Upper lobe of right lung (tissue), 1 donor: ENCODE measurements at places on chromosomes 4 and X. TPM values are rescaled to one million over a fixed set of nuclear protein-coding genes. Genes with fewer than 3 reads are reported as not detected.
A peak's percentile ranks its signal among the peaks of the same experiment; 100 is the strongest.

The STARD8 gene
- total RNA-seq: 39.4 TPM

The TEX13B gene
- total RNA-seq: not detected

The TLL1 gene
- total RNA-seq: 9.6 TPM

The TRAM1L1 gene
- 0.96 TPM for total RNA-seq

The CDKL2 gene
- total RNA-seq: 20.6 TPM

The FGF5 gene
- not detected for total RNA-seq

The RPL36A gene
- total RNA-seq: 133 TPM

The CCDC160 gene
- total RNA-seq: not detected

DNA sequence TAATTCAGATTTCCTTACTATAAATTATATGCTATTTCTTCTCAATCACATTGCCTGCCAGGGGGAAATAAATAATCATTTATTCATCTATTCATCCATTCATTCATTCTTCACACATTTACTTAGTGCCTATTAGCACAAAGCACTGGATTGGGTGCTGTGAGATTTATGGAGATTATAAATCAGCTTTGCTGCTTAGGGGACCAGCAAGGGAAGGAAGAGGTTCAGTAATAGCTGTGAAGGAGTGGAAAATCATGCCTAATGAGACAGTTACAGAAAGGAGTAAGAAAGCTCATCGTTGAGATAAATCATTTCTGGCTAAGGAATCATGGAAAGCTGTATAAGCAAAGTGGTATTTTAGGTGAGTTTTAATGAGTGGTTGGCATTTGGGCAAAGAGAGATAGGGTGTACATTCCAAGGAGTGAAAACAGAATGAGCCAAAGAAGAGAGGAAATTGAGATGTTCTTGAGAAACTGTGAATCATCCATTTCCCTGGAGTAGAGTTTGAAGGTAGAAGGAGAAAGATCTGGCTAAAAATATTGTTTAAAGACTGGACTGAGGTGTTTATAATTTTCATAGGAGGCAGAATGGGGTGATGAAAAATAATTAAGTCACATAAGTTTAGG, 9.6 kb downstream of the ARSJ start:
- DNase-seq: no peak

GRCh38 chr4:77821775-77822174, 2.6 kb upstream of the CNOT6L start:
- DNase-seq: no peak

GRCh38 chr4:142556570-142557238, 289.4 kb downstream of the INPP4B start:
- no peak for DNase-seq

DNA sequence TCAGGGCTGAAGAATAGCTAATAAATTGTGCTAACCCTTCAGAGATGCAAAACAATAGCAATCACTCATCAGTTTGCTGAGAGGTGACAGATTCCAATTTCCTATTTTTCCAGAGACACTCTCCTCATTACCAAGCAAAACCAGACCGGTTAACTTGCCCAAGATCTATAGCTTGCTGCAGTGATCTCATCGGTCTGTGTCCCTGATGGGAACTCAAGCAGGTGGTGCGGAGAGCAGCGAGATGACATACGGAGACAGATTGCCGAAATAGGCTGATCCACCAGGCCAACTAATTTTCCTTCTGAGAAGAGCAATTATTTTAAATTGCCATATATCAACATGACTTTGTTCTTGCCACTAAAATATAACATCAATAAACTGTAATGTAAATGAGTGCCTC, 10.5 kb upstream of the DCHS2 start:
- no peak for DNase-seq

DNA sequence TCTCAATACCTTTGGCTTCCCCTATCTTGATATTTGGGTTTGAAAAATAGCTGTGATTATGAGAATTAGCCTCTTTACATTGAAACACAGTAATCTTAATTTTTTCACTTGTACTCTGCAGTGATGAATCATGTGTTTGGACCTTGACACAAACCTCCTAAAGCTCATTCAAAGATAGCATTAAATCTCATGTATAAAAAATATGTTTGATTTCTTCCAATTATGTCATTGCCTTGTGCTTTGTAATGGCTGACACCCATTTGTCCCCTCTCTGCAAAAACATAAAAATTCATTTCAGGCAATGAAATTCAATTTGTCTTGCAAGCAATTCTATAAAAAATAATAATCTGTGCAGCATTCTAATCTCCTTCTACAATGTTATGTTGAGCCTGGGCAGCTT, 422.4 kb upstream of the BOD1L1 start:
- no peak for DNase-seq

GRCh38 chrX:356385-357034, 30.2 kb downstream of the PPP2R3B start:
- DNase-seq: peak; percentile 27

GRCh38 chr4:149933883-149934282, 118.2 kb upstream of the IQCM start:
- no peak for DNase-seq

GRCh38 chr4:77193511-77194102, 36.6 kb downstream of the CCNG2 start:
- peak; percentile 83 for DNase-seq

GRCh38 chrX:28802625-28803024, 215.4 kb downstream of the IL1RAPL1 start:
- DNase-seq: no peak

DNA sequence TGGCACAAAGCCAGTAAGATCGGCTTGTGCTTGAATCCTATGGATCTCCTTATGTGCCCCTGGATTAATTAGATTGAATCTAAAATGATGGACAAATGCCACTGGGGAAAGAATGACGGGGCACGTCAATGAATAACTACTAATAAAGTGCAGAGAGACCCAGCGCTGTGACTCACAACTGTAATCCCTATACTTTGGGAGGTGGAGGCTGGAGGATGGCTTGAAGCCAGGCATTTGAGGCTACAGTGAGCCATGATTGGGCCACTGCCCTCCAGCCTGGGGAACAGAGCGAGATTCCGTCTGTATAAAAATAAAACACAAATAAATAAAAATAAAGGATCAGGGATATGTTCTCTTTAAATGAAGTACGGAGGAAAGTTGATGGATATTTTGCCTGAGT, 179.4 kb downstream of the DCHS2 start:
- no peak for DNase-seq

GRCh38 chr4:185317880-185318279, 77.8 kb downstream of the LRP2BP start:
- no peak for DNase-seq

- DNase-seq: no peak
Measured at GRCh38 chrX:153434801-153435200, 11.1 kb downstream of the TREX2 start.

DNA sequence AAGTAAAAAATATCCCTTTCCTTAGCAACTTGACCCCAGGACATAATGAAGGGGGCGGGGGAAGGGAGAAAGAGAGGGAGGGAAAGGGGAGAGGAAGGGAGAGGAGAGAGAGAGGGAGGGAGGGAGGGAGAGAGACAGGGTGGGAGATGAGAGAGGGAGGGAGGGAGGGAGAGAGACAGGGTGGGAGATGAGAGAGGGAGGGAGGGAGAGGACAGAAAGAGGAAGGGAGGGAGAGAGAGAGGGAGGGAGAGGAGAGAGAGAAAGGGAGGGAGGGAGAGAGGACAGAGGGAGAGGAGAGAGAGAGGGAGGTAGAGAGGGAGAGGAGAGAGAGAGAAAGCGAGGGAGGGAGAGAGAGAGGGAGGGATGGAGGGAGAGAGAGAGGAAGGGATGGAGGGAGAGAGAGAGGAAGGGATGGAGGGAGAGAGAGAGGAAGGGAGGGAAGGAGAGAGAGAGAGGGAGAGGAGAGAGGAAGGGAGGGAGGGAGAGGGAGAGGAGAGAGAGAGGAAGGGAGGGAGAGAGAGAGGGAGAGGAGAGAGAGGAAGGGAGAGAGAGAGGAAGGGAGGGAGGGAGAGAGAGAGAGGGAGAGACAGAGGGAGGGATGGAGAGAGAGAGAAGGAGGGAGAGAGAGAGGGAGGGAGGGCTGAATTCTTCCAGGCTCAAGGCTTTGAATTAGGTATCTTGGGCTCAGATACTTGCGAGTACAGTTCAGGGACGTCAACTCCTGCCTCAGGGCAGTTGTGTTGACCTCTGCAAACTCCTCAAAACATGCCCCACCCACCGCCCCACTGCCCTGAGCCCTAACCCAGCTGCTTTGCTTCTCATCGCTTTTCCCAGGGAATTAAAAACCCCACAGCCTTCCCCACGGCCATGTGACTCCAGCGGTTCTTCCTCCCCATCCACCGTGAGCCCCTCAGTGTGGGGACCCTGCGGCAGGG, 40.0 kb upstream of the ADRA2C start:
- DNase-seq: no peak

GRCh38 chrX:38986586-38986985, 185.3 kb downstream of the MID1IP1 start:
- DNase-seq: no peak

- DNase-seq: no peak
Measured at GRCh38 chrX:6856471-6856870, 291.0 kb upstream of the STS start.

DNA sequence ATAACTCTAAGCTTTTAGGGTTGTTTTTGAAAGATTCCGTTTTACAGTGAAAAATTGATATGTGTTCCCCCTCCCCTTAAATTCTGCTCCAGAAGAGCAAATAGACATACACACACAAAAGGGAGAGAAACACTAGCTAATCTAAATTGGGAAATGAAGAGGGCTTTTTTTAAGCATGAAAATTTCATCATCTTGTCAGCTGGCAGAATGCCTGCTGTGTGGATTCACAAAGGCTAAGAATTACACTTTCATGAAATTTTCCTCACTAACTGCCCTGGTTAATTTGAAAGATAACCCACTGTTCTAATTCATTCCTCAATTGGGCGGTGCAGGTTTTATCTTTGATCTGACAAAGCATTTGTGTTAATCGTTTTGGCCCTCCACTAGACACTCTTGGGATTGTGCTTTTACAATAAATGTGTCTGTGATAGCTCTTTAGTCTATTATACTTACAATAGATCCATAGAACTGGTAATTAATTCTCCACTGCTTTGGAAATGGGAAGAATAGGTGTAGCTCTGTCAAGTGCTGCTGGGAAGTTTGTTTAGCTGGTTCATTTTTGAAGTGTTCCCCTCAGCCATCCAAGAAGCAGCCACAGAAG, 152.9 kb downstream of the POLA1 start:
- no peak for DNase-seq

GRCh38 chr4:88018466-88018865, 11.0 kb downstream of the PKD2 start:
- no peak for DNase-seq

DNA sequence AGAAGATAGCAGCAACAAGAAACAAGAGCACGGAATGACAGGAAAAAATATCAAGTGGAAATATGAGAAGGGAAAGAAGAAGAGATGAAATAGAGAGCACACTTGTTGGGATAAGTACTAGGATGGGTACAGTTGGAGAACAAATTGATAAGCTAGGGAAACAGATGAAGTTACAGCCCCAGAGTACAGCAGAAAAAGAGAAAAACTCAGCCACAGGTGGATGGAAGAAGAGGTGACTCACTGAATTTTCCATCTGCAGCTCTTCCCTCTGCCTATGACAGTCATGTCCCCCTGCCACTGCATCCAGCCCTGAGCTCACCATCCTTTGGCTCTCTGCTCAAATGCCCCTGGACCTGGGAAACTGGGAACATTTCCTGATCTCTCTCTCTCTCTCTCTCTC, 209.0 kb downstream of the BCOR start:
- DNase-seq: no peak

- DNase-seq: no peak
Measured at GRCh38 chr4:45155081-45155777, 428.9 kb upstream of the GNPDA2 start.

DNA sequence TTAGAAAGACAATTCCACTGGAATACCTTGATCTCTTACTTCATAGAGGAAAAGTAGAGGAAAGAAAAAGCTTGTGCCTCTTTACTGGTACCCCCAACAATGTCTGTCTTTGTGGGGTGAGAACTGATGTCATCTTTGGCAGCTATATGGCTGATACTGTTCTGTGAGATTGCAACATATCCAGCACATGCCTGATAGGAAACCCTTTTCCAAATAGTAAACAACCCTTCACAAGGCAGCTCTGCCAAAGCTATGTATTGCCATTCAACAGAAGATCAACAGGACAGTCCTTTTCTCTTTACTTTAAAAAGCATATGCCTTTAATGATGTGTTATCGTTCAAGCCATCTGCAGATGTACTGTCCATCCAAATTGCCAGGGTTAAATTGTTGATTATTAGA, 105.9 kb downstream of the IL1RAPL1 start:
- DNase-seq: no peak
